ENCODE measurements at places on chromosomes 16 and 17.

DNA sequence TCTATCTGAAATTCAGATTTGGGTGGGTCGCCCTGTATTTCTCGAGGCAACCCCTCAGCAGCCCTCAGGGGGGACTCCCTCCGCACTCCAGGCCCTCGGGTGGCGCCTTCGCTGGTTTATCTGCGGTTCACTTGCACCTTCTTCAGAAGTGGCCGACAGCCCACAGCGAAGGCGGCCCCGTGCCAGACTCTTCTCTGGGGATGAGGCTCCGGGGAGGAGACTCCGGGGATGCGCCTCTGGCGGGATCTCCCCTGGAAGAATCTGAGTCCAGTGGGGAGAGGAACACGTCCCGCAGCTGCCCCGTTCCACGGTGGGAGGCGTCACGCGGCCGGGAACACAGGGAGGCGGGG lies 63.9 kb upstream of the DNAJA2 start:
- DNase-seq, result no peak

- DNase-seq, result no peak
Observed at GRCh38 chr16:14013571-14014283, 57.4 kb upstream of the MRTFB start.

DNA sequence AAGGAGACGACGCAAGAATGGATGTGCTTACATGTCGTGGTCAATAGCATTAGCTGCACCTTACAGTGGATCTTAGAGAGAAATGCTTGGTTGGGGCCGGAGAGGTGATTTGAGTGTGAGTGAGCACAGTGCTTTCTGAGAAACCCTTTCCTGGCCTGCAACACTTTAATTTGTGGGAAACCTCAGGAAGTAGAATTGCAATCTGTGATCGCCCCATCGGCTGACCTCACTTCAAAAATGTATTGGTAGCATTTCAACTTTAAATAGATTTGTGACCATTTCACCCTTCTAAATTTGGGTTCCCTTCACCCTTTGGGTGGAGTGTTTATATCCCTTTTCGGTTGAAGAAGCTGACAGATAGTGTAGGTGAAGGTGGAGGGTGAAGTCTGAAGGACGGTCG lies 13.2 kb downstream of the PRKCB start:
- DNase-seq, result no peak

- no peak for DNase-seq
Observed at GRCh38 chr17:21191698-21192097, 22.3 kb downstream of the TMEM11 start.

- no peak for DNase-seq
Observed at GRCh38 chr16:56862776-56863175, 2.2 kb upstream of the SLC12A3 start.

- peak; percentile 59 for DNase-seq
Observed at GRCh38 chr17:31412511-31412910, 21.0 kb downstream of the RAB11FIP4 start.

- DNase-seq, result no peak
Observed at GRCh38 chr17:10050597-10051101, 145.6 kb upstream of the RCVRN start.

GRCh38 chr16:22677024-22677830 lies 136.7 kb upstream of the HS3ST2 start:
- peak; percentile 46 for DNase-seq
